CD4-positive, CD25-positive, alpha-beta regulatory T cell (primary cell): ENCODE measurements at places on chromosomes 2 and 18. TPM values are rescaled to one million over a fixed set of nuclear protein-coding genes. Genes with fewer than 3 reads are reported as not detected.

ERICH2 gene
- total RNA-seq: not detected

SUCLG1 gene
- total RNA-seq: 47.4 TPM

MOCOS gene
- not detected for total RNA-seq

DSG4 gene
- total RNA-seq: not detected

PTGR3 gene
- 25.5 TPM for total RNA-seq

CD207 gene
- not detected for total RNA-seq

AUP1 gene
- 183 TPM for total RNA-seq

PLB1 gene
- total RNA-seq: 2.0 TPM

TTC27 gene
- 19.9 TPM for total RNA-seq

RGPD4 gene
- not detected for total RNA-seq

ALPP gene
- not detected for total RNA-seq

CENPA gene
- total RNA-seq: 2.0 TPM

GALNT14 gene
- total RNA-seq: not detected

BCL2 gene
- total RNA-seq: 125 TPM

NGEF gene
- total RNA-seq: not detected

KCNIP3 gene
- not detected for total RNA-seq

ASPRV1 gene
- 1.7 TPM for total RNA-seq

SPDYA gene
- 19.6 TPM for total RNA-seq

SLC30A3 gene
- total RNA-seq: 0.10 TPM

CTLA4 gene
- 459 TPM for total RNA-seq

TMEM169 gene
- 4.6 TPM for total RNA-seq

CCBE1 gene
- not detected for total RNA-seq

SERPINB10 gene
- not detected for total RNA-seq

CTNNA2 gene
- total RNA-seq: not detected

IKZF2 gene
- 225 TPM for total RNA-seq

ELOA2 gene
- not detected for total RNA-seq

SERPINB4 gene
- total RNA-seq: not detected

TMEM163 gene
- 0.64 TPM for total RNA-seq

LRP2 gene
- not detected for total RNA-seq

LDAH gene
- total RNA-seq: 16.8 TPM

NEUROD1 gene
- not detected for total RNA-seq
